ENCODE measurements at places on chromosomes 6 and 20. TPM values are rescaled to one million over a fixed set of nuclear protein-coding genes. Genes with fewer than 3 reads are reported as not detected.

The CDH4 gene
- 0.16 TPM for total RNA-seq

The SYCP2 gene
- 0.23 TPM for total RNA-seq

The RNF144B gene
- total RNA-seq = 0.31 TPM

The KCNS1 gene
- total RNA-seq = not detected

The PNLDC1 gene
- total RNA-seq = not detected

The HLA-DRB5 gene
- total RNA-seq = not detected

The ADGRF5 gene
- not detected for total RNA-seq

The UNC5CL gene
- 0.25 TPM for total RNA-seq

- DNase-seq = no peak
Measured at GRCh38 chr20:50412069-50412468, 98.1 kb upstream of the PTPN1 start.

DNA sequence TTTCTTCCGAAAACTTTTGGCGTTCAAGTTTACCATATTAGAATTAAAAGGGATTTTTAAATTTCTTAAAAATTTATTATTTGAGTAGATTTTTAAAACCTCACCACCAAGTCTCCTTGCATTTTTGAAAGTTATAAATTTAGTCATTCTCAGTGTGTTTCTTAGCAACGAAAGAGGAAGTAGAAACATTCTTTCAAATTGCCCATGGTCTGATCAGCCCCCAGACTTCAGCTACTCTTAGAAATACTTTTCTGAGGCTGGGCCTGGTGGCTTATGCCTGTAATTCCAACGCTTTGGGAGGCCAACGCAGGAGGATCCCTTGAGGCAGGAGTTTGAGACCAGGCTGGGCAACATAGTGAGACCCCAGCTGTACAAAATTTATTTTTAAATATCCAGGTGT, 15.1 kb upstream of the RTF2 start:
- DNase-seq = no peak

GRCh38 chr20:33568868-33569801, 79.2 kb downstream of the CBFA2T2 start:
- DNase-seq = no peak

GRCh38 chr6:164208371-164208770, 793.9 kb downstream of the QKI start:
- no peak for DNase-seq

DNA sequence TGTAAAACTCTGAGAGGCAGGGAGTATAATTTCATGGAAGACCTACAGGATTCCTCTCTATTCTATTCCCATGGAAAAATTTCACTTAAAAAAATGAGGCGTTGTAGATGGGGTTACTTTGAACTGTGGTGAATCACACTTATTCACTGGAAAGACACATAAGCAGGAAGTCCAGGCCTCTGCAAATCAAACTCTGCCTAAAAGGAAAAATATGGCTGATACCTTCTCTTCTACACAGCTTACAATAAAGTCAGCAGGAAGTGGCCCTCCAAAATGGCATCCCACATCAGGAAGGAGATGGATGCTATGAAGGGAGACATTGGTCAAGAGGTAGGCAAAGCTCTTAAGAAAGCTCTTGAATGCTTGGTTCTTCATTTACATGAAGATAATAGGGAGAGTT, 115.9 kb downstream of the FYN start:
- no peak for DNase-seq

- DNase-seq = no peak
Measured at GRCh38 chr6:163563318-163563717, 148.8 kb downstream of the QKI start.

- DNase-seq = no peak
Measured at GRCh38 chr20:57651881-57652605, 31.8 kb upstream of the ZBP1 start.

DNA sequence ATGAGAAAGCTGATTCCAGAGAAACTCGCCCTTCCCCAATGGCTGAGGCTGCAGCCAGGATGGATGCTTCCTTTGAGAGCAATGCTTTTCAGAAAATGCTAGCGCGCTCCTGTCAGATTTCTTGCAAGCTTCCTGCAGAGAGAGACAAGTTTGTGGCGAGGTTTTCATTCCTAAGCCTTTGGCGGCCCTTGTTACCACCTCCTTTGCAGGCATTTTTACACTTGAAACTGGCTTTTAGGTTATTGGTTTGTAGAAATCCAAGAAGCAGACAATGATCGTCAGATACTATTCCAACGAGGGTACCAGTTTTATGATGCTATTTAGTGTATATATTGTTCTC, 1.1 kb downstream of the FNDC1 start:
- no peak for DNase-seq
